ENCODE measurements at places on chromosomes 2 and 18.

GRCh38 chr2:1588978-1589621, 155.2 kb downstream of the PXDN start:
- DNase-seq = no peak

GRCh38 chr2:179172894-179173293, 91.7 kb downstream of the SESTD1 start:
- no peak for DNase-seq

DNA sequence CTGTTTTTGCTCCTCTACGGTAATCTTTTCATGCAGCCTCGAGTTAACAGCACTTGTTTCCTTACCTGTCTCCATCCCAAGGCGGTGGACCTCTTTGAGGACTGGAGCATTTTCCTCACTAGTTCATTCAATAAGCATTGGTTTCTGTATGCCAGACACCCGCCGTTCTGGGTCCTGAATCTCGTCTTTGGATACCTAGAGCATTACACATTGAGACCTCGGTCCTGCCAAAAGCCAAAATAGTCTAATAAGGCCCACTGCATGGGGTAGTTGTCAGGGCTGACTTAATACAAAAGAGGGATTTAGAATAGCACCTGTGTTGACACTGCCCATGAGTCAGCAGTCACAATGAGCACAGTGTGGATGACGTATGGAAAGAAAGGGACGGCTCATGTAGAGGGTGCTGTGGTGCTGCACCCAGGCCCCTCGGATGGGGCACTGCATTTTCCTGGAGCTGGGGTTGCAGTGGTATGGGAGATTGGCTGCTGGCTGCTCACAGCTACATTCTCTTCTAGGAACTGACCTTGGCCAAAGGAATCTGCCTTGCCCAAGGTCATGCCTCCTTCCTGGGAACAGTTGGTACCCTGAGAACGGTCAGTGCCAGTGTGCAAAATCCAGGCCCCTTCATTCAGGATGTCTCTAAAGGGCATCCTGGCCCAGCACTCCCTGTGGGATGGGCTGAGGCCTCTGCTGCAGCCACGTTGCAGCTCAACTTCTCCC, 126.9 kb upstream of the NCK2 start:
- no peak for DNase-seq

- no peak for DNase-seq
These were observed 13.1 kb upstream of the TNS1 start for GRCh38 chr2:218015586-218016521.

GRCh38 chr2:1571477-1572417, 158.5 kb downstream of the TPO start:
- no peak for DNase-seq

DNA sequence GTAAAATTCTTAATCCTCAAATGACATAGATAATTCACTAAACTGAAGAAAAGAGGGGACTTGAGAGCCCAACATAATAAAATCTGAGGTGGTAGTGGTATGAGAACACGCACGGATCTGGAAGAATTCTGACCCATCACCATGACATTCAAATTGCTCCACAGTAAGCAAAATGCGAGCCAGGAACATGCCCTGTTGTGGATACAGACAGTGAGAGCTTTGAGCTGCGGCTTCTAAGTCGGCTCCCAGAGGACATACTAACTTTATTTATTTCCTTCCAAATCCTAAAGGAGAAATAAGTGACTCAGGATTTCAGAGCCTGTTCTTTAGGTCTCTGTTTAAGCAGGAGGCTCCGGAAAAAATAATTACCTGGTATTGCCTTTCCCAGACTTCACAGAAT, 143.4 kb upstream of the SMAD7 start:
- no peak for DNase-seq

DNA sequence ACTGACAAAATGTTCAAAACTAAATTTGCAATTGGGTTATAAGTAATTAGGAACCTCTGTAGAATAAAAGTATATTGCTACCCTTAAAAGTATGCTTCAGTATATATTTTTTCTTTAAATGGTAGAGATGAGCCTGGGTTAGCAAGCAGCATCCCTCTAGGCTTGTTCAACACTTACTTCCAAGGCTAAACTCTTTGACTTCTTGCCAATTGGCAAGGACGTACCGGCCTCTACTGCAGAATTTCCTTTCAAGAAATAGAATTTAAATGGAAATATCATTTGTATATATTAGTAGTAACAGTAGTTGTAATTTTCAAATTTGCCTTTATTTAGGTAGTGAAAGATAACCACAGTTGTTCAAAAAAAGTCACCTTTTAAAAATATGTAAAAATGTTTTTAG, 105.1 kb upstream of the SLC38A11 start:
- DNase-seq = no peak

DNA sequence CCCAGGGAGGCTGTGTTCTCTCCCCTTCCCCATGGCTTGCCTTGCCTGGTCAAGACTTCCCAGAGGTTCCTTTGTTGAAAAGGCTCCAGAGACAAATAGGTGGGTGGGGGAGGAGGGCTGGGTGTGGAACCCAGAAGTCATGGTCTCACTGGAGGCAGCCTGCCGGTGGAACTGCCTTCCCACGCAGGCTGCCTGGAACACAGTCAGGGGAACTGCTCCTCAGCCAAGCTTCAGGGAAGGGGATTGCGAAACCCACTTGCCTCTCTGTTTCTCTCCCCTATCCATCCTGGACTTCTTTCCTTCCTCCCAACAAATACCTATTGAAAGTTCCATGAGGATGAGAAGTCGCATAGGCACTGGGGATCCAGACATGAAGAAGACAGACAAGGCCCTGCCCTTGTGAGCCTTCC, 31.6 kb downstream of the MARCO start:
- no peak for DNase-seq

DNA sequence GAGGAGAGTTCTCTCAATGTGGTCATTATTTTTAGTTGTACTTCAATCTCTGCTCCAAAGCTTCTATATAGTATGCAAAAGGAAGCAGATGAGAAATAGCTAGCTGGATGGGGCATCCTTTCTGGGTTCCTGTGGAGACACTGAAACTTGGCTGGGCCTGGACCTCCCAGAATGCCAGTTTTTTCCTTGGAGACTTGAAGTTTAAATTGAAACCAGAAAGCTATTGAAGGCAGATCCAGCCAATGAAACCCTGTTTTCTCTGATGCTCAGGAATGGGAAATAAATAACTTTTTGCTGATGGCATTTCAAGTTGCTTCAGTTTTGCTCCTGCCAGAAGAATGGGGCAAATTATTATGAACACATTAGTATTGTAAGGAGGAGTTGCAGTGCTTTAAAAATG, 2.9 kb downstream of the SETBP1 start:
- DNase-seq = no peak

DNA sequence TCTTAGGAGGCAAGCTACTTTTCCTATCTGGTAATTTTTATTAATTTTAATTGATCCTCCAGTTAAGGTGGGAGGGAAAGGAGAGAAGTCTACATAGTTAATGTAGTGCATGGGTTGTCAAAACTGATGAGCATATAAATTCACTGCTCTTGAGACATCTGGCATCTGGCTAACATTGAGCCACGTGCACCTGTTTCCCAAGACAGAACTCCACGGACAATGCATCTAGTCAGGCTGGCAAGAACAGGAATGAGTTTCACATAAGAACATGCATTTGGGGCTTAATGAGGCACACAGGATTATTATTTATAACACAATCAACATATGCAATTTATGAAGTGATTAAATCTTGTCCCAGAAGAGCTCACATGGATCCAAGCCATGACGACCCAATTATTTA, 16.2 kb upstream of the RAB1A start:
- no peak for DNase-seq

DNA sequence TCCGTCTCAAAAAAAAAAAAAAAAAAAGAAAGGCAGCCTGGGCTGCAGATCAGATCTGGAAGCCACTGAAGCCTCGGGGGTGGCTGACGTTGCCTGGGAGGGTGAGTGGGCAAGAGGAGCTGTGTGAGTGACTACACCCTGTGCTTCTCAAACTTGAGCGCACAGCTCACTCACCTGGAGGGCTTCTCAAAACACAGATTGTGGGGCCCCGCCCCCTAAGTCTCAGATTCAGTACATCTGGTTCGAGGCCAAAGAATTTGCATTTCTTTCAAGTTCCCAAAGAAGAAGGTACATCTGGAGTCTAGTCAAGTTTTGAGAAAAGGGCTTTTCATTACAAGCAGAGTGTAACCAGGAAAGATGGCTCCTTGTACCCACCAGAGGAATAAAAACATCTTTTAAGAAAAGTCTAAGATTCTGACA, 97.7 kb upstream of the CAB39 start:
- no peak for DNase-seq

DNA sequence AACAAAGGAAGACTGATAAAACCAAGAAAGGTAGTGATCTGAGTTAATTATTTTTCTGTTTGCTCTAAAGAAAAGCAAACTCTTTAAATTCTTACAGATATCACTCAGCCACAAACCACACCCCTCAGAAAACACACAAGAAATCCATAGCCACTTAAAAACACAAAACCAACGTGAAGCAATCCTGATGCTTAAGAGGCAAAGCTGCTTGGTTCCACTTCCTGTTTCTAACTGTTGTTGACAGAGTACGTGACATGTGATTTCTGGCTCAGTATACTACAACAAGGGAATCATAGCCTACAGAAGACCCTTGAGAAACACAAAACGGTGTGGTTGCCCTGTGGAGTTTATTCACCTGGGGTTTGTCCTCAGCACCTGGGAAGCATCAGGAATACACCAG, 240.9 kb upstream of the APCDD1 start:
- DNase-seq = no peak

GRCh38 chr2:167792126-167792525, 455.3 kb downstream of the STK39 start:
- no peak for DNase-seq

DNA sequence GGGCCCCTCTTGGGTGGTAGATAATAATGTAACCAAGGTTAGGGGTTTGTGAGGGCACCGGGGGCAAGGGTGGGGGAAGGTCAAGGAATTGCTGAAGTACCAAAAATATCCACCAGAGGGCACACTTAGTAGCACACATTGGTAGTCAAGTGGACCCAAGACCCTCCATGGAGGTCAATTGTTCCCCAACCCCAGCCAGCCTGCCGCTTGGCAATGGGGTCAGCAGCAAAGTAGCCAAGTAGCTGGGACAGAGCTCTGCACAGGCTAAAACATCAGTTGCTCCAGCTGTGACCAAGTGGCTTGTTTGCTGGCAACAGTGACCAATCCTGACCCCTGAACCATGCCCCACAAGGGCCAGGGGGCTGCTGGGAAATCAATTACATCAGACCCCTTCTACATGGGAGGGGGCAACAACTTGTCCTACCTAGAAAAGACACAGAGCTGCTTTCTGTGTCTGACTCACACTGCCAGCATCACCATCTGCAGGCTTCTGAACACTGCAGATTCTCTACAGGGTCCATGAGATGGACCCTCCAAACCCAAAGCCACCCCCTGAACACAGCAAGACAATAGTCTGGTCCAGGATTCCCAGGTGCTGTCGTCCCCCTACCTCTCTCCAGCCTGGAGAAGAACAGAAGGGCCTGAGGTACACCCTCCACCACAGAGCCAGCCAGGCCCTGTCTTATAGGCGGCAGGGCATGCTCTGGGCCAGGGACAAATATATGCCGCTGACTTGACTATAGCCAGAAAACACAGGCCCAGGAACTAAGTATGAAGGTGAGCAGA, 76.0 kb downstream of the EMX1 start:
- DNase-seq = peak; percentile 64

GRCh38 chr2:233140077-233140585, 80.0 kb downstream of the INPP5D start:
- DNase-seq = no peak

- no peak for DNase-seq
These were observed 51.7 kb upstream of the ATIC start for GRCh38 chr2:215260097-215260677.

DNA sequence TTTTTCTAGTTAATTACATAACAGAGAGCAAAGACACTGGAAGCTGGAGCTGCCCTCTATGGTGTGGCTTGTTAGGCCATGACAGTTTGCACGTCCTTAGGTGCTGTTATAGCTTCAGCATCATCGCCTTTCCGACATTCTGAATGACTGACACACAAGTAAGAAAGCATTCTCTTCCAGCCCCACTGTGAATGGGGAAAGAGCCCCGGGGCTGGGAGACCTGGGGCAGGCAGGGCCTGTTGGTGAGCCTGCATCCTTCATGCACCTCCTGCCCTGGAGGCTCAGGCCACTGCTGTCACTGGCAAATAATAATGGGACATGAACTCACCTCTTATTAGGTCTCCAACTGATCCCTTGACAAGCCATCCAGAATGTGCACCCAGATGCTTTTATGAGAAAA, 71.8 kb downstream of the VAPA start:
- no peak for DNase-seq

DNA sequence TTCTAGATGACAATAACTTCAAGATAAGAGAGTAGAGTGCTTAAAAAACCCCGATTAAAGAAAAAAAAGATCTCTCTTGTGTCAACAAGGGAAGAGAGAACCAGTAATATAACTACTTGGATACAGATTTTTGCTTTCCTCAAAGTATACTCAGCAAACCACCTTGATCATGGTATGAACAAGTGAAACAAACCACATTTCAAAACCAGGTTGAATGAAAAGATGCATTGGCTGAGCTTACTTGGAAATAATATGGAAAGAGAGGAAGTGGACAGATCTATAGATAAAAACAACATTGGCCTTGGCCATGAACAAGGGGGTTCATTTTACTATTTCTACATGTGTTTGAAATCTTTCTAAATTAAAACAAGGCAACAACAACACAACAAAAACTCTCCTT, 50.1 kb downstream of the ATP8B1 start:
- no peak for DNase-seq

GRCh38 chr18:28050545-28050944, 126.4 kb downstream of the CDH2 start:
- no peak for DNase-seq

- DNase-seq = no peak
These were observed 136.2 kb downstream of the SLC8A1 start for GRCh38 chr2:40315683-40316082.

DNA sequence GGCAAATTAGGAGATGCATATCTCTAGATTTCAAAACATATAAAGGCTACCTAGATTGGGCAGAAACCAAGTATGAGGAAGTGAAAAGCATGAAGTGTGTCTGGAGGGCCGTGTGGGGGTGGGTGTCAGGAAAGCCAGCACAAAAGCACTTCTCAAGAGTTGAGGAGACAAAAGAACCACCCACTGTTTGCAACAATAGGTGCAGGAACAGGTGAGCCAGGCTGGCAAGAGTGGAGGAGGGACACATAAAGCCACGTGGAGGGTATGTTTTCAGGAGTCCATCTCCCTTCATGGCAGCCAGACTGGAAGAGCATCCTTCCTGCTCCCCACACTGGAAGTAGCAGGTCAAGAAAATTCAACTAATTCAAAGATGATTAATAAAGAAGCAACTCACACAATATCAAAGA, 96.4 kb downstream of the CERS6 start:
- DNase-seq = no peak

- DNase-seq = no peak
These were observed 20.8 kb upstream of the FIGN start for GRCh38 chr2:163756588-163756987.

DNA sequence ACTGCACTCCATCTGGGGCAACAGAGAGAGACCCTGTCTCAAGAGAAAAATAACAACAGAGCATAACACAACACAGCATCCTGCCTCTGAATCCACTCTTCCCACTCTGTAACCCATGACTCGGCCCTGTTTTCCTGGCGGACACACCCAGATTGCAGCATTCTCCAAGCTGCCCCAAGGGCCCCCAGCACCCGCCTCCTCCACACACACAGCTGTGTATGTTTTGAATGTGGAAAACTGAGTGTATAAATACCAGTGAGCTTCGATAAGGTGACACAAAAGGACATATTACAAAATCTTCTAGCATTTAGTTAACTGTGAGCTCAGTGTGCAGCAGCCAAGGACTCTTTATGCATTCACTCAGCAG, 13.0 kb downstream of the IMPA2 start:
- no peak for DNase-seq

- DNase-seq = no peak
These were observed 113.9 kb downstream of the MYO5B start for GRCh38 chr18:50080932-50081560.
